ENCODE measurements at places on chromosomes 1 and 21.

DNA sequence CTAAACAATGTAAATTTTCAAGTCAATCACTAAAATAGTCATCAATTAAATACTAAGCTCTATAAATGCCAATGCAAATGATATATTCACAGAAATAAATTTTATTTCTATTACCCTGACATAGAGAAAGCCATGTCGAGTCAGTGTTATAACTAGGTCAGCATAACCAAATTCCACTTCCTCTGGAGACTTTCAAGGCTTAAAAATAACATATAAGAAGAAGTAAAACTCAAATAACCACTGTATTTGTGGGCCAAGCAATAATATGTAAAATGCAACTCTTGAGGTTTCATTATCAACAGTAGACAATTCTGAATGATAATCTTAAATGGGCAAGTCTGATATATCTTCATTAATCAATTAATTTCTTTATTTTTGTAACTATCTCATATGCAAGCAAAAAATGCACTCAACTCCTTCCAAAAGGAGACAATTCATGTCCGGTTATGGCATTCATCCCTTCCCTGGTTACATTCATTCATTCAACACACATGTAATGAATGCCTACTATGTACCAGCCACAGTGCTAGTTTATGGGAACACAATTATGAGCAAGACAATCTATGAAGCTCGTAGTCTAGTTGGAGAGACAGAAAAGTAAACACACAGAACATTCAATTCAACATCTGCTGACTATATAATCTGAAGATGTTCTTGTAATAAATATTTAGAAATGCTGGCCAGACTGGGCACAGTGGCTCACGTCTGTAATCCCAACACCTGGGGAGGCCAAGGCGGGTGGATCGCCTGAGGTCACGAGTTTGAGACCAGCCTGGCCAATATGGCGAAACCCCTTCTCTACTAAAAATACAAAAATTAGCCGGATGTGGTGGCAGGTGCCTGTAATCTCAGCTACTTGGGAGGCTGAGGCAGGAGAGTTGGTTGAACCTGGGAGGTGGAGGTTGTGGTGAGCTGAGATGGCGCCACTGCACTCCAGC lies 37.1 kb upstream of the CAP1 start:
- DNase-seq = no peak

GRCh38 chr1:153361480-153362109 lies 3.9 kb downstream of the S100A9 start:
- DNase-seq = no peak

GRCh38 chr1:210932104-210932503 lies 201.8 kb downstream of the KCNH1 start:
- DNase-seq = no peak

GRCh38 chr1:1072849-1073742 lies 1.0 kb downstream of the RNF223 start:
- no peak for DNase-seq

- peak; percentile 28 for DNase-seq
Measured at GRCh38 chr1:32242341-32242851, 4.6 kb upstream of the FAM167B start.

GRCh38 chr1:226063224-226063976 lies 884 bp downstream of the H3-3A start:
- peak; percentile 34 for DNase-seq

- no peak for DNase-seq
Measured at GRCh38 chr1:28954126-28954726, 39.9 kb downstream of the EPB41 start.

- no peak for DNase-seq
Measured at GRCh38 chr1:64933296-64934070, 32.9 kb downstream of the JAK1 start.

DNA sequence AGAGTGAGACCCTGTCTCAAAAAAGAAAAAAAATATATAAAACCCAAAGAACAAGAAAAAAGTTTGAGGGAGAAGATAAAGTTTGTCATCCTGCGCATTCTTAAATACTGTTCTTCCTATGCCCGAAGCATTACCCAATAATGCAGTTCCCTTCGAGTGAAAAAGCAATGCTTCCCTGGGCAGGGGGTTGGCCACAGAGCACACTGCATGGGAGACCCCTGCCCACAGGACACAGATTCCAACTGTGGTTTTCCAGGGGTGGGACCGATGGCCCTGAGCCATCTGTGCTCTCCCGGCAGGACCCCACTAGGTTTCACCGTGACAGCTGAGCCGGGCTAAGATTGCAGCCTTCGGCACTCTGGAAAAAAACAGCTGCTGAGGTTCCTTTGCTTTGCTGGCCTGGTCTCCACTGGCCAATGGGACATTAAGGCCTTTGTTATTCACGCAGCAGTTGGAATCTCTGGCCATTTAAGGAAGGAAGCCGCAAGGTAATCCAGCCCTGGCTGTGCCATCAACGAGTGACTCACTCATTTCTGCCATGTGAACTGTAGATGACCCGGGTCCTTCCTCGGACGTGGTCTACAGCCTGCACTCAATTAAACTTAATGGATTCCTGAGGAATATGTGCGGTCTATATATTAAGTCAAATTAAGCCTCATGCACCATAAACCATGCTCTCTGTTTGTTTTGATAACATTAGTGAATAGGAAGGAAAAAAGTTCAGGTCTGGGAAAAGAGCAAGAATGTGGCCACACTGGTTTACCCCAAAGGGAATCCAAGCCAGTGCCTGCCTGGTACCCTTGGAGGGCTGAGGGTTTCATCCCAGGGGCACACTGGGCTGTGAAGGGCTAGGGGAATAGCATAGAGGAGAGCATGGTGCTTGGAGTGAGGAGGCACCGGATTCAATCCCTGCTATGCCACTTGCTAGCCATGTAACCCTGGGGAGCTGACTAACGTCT lies 163.2 kb downstream of the ZBTB18 start:
- DNase-seq = no peak

GRCh38 chr1:159663552-159663951 lies 50.8 kb downstream of the CRP start:
- DNase-seq = no peak

- DNase-seq = no peak
Measured at GRCh38 chr1:215547011-215547410, 20.1 kb upstream of the KCTD3 start.

- no peak for DNase-seq
Measured at GRCh38 chr21:34215911-34216717, 142.7 kb downstream of the MRPS6 start.

- no peak for DNase-seq
Measured at GRCh38 chr1:221655766-221656305, 86.1 kb downstream of the DUSP10 start.

GRCh38 chr1:166947398-166948043 lies 27.8 kb downstream of the ILDR2 start:
- DNase-seq = peak; percentile 93

DNA sequence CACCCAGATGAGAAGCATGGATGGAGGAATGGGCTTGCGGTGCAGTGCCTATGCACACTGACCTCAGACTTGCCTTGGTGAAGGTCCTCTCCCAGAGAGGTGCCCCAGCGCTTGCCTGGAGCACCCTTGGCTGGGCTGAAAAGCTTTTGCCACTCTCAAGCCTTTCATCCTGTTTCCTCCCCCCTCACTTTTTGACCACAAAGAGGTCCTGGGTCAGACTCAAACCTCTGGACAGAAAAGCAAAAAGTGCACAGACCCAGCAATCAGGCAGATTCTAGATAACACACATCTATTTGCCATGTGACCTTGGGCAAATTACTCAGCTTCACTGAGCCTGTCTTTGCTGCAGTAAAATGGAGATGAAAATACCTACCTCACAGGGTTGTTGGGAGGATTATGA lies 7.3 kb downstream of the TMEM35B start:
- no peak for DNase-seq

DNA sequence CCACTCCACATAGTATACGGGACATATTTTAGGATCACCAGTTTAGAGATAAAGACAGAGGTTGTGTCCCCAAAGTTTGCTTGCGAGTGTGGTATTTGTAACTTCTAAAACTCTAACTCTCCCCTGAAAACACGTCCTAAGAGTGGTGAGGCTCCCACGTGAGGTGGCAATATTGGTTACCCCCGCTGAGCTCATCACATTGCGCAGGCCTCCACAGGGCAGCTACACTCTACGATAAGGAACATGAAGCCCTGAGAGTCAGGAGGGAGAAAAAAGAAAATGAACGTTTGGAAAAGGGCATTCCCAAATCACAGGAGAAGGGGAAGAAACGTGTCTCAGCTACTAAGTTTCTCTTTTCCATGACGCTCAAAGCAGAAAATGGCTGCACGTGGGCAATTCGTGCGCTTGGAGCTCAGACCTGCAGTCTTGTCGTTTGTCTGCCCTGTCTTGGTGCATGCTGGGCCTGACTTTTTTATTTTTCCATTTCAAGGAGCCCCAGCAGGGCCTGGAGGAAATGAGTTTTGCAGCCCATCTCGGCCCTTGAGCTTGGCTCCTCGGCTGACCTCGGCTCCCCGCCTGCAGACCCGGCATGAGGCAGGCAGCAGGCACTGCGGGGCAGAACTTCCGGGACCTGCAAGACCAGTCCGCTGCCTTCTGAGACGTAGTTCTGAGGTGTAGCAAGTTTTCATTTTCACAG lies 25.7 kb downstream of the ERG start:
- no peak for DNase-seq

- no peak for DNase-seq
Measured at GRCh38 chr1:15598436-15598835, 13.6 kb upstream of the AGMAT start.

- no peak for DNase-seq
Measured at GRCh38 chr21:36788120-36788638, 89.3 kb downstream of the SIM2 start.

DNA sequence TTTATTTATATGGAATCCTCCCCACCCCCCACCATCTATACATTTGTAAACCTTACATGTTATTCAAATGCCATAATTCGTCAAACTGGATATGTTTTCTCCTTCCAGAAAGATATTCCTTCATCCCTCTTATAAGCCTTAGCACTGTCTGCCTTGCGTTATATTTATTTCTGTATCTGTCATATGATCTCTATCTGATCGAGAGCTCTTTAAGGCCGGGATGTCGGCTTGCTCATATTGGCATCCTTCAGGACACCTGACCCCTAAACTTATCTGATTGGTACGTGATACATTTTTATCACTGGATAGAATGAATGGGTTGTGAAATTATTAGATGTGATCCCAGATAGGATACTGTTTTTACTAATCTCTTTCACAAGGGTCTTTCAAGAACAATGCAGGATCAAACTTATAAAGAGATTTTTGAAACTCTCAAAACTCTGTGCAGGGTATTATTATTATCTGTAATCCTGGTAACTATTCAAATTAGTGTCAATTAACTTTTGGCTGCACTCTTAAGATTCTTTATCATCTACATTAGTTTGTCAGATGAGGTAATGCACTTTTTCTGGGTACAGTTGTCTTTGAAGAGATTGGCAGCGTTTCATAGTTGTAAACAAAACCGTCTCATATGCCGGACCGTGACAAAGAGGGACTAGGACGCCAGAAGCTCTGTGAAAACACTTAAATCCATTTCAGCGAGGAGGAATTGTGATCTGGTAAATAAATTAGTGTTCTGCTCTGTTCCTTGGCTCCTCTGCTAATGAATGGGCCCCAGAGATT lies 152.0 kb downstream of the KIF26B start:
- DNase-seq = no peak

- DNase-seq = peak; percentile 92
Measured at GRCh38 chr1:24694380-24694843, 50.8 kb upstream of the CLIC4 start.

DNA sequence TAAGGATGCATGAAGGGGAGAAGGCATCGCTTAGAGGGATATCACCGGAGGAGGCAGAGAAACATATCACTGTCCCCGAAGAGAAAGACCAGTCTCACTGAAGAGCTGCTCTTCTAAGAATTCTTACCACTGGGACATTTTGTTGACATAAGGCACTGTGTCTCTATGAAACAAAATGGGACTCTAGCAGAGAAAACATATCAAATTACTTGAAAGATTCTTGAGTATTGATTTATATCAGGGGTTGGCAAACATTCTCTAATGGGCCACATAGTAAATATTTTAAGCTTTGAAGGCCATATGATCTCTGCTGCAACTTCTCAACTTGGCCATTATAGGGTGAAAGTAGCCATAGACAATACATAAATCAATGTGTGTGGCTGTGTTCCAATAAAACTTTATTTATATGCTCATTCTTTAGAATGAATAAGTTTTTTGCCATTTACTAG lies 41.0 kb upstream of the GREM2 start:
- peak; percentile 48 for DNase-seq

GRCh38 chr1:185759061-185759460 lies 24.9 kb downstream of the HMCN1 start:
- no peak for DNase-seq

- no peak for DNase-seq
Measured at GRCh38 chr1:236795757-236796667, 920 bp downstream of the MTR start.

DNA sequence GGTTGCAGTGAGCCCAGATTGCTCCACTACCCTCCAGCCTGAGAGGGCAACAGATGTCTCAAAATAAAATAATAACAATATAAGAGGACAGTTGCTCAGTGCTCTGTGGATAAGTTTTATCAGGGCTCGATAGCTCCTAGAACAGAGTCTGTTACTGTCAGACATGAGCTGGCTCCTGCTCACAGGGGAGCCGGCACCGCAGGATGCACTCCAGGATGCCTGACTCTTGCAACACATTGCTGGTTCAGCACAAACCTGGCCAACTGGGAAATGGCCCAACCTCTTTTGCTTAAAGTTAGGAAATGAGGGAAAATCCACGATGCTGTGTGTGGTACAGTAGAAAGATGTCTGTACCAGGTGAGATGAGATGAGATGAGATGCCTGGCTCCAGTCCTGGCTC lies 5.8 kb upstream of the CTSE start:
- DNase-seq = no peak

GRCh38 chr1:11948822-11949458 lies 14.4 kb downstream of the PLOD1 start:
- no peak for DNase-seq

- DNase-seq = no peak
Measured at GRCh38 chr21:25566645-25567044, 40.6 kb downstream of the MRPL39 start.

GRCh38 chr1:197356723-197357533 lies 88.9 kb downstream of the CRB1 start:
- DNase-seq = peak; percentile 10

DNA sequence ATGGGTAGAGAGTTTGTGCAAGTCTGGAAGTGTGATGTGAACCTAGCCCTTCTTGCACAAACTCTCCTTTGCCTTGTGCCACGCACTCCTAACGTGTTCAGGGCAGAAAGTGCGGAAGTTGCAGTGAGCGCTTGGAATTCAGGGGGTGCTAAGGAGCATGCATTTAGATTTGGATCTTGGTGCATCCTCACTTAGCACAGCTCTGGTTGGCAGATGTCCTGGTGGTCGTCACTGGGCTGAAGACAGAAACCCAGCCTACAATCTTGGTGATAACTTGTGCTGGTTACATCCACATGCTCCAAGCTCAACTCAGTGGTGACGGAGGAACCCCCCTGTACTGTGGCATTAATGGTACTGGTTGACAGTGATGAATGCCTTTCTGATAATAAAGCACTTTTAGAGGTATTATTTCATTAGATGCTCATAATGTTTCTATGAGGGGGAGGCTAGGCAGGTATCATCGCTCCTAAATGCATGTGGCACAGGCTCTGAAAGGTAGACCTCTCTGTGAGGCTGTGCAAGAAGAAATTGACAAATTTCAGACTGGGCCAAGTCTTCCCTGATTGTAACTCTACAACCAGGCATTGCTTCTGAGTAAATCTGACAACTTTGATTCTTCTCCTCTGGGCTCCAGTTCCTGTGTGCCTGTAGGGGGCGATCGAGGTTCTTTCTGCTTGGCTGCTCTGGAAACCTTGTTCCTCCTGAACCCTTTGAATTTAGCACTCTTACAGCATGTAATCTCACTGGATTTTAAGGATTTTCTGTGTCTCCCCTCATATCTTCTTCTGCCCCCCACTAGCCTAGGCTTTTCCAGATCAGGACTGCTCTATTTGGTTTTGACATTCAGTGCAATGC lies 40.6 kb downstream of the MAPKAPK2 start:
- no peak for DNase-seq

- DNase-seq = no peak
Measured at GRCh38 chr1:6248932-6249738, 5.2 kb downstream of the HES3 start.
